Small intestine (tissue), 16 donors: ENCODE measurements at places on chromosomes 7 and 10. TPM values are rescaled to one million over a fixed set of nuclear protein-coding genes. Genes with fewer than 3 reads are reported as not detected.

The TMEM236 gene
- polyA plus RNA-seq: 53.0 TPM

DNA sequence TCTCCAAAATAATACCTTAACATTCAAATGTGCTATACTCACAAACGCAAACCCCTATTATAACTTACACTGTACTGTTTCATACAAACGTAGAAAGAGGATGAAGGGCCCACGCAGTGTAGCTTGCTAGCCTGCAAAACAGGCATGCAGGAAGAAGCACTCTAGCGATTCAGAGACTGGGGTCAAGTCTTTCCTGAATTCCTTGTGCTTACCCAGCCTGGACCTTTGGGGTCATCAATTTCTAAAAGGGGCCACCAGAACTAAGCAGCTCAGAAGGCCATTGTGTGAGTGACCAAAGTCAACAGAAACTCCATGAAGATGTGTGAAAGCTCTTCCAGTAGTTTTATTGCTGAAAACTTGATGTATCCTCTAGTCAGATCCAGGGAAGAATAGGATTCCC, 111.9 kb downstream of the SVIL start:
- H3K4me1 ChIP-seq: no peaks in the 10 kb centered on the region
- no peak overlapping the region for H3K4me3 ChIP-seq
- peaks cover 6% of the 10 kb centered on the region for H3K36me3 ChIP-seq
- no peaks in the 10 kb centered on the region for H3K27me3 ChIP-seq
- no peak for DNase-seq

- H3K27me3 ChIP-seq: peaks cover 3% of the 10 kb centered on the region
- H3K4me1 ChIP-seq: no peaks in the 10 kb centered on the region
- no peak overlapping the region for H3K4me3 ChIP-seq
- H3K36me3 ChIP-seq: no peaks in the 10 kb centered on the region
These were observed 205.2 kb upstream of the PPP2R2D start for GRCh38 chr10:131695496-131696165.

DNA sequence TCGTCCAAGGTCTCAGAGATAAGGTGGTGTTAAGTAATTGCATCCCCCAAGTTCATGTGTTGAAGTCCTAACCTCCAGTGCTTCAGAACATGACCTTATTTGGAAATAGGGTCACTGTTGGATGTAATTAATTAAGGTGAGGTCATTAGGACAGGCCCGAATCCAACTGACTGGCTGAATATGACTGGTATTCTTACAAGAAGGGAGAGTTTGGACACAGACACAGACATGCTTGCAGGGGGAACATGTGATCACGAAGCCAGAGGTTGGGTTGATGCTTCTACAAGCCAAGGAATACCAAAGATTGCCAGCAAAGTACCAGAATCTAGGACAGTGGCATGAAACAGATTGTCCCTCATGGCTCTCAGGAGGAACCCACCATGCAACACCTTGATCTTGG, 173.5 kb upstream of the LYZL2 start:
- H3K27me3 ChIP-seq: no peaks in the 10 kb centered on the region
- no peak overlapping the region for H3K4me3 ChIP-seq
- H3K4me1 ChIP-seq: no peaks in the 10 kb centered on the region
- H3K27ac ChIP-seq: no peak overlapping the region
- no peak for DNase-seq

GRCh38 chr10:51097546-51097945, 23.3 kb downstream of the PRKG1 start:
- DNase-seq: no peak
- H3K4me3 ChIP-seq: no peak overlapping the region
- no peaks in the 10 kb centered on the region for H3K36me3 ChIP-seq
- H3K27ac ChIP-seq: no peak overlapping the region
- no peaks in the 10 kb centered on the region for H3K27me3 ChIP-seq

DNA sequence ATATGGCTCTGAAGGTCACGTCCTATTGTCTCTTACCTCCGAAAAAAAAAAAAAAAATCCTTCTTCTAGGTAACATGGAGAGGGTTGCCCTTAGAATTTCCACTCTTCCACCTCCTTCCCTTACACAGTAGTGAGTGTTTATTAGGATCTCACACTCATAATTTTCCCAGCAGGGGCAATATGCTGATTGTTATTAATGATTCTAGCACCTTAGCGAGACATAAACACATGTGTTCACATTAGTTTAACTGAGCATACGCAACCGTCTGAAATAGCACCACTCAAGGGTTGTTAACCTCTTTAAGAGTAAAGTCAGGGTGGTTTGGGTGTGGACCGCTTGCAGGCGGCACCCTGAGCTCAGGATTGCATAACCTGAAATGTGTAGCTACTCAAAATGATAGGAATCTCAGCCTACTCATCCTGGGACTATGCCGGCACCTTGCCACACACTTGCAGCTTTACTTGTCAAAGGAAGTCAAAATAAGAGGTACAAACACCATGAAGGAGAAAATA, 52.2 kb downstream of the CPEB3 start:
- peaks cover 10% of the 10 kb centered on the region for H3K4me1 ChIP-seq
- H3K36me3 ChIP-seq: no peaks in the 10 kb centered on the region
- H3K27ac ChIP-seq: peak overlapping the region; percentile 37
- H3K27me3 ChIP-seq: no peaks in the 10 kb centered on the region
- H3K4me3 ChIP-seq: peak overlapping the region; percentile 80

GRCh38 chr7:158325530-158326381, 261.9 kb downstream of the PTPRN2 start:
- H3K4me3 ChIP-seq: no peak overlapping the region
- no peaks in the 10 kb centered on the region for H3K27me3 ChIP-seq
- no peak overlapping the region for H3K27ac ChIP-seq
- no peaks in the 10 kb centered on the region for H3K36me3 ChIP-seq
- no peaks in the 10 kb centered on the region for H3K4me1 ChIP-seq
- DNase-seq: peak; percentile 19

GRCh38 chr7:134431815-134432214, 27.1 kb downstream of the AKR1B1 start:
- no peaks in the 10 kb centered on the region for H3K27me3 ChIP-seq
- H3K4me3 ChIP-seq: no peak overlapping the region
- peak overlapping the region; percentile 88 for H3K27ac ChIP-seq
- peak; percentile 97 for DNase-seq
